ENCODE measurements at places on chromosomes 7 and 10.

DNA sequence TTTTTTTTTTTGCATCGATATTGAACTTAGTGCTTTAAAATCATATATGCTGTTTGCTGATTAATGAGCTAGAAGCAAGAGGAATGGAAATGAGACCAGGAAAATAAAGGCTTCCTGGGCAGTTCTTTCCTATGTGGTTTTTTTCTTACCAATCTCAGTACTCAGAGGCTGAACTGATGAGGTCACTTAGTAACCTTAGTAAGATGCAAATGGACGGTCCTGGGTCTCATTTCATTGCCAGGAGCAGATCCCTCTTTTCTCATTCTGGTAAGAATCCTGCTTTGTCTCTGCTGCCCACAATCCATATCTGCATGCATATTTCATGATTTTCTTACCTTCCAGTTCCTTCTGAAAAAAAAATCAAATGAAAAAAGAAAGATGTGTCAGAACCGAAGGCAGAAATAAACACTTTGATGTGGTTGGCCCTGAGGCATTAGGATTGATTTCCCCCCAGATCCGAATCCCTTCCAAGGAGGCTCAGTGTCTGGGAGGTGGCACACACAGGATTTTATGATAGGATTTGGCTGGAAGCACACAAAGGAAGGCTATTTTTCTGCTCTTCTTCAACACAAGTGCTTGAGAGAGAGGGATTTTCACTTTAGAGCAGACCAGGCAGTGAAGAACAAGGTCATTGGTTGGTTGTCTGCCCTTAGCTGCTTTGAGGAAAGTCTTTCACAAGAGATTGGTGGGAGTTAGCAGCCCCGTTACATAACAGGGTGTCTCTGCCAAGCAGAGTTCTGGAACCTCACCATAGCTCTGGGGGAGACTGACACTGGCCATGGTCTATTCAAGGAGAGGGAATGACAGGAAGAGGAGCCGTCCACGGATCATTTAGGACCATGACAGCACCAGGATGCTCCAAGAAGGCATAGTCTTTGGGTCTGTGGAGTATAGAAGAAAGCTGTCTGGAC lies 150.0 kb downstream of the CAMK1D start:
- DNase-seq = no peak

DNA sequence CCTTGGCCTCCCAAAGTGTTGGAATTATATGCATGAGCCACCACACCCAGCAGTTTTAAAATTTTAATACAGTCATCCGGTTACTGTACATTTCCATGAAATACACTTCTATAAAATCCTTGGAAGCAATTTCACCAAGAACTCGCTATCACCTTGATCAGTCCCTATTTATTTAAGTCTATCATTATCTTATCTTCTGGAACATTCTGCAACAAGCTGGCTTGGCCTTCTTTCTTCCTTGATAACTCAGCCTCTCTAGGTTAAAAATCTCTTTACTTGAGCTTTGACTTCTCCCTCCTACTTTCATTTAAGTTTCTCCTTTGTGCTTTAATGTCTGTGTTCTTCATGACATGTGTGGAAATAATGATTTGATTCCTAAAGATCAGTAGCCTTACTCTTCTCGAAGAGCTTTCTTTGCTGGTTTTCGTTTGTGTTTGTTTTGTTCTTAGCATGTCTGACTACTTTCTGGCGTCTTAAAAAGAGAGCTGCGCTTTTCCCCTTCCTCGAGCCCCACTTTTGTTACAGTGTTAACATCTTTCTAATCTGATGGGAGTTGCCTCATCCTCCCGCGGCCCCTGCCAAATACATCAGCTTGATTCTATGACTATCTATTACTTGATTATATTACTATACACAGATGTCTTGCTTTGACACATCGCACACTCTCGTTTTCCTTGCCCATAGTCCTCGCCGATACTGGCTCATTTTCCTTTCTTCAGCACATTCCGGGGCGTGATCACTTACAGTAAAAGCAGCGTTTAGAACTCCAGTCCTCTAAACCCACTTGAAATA lies 11.1 kb upstream of the CALML5 start:
- no peak for DNase-seq

GRCh38 chr10:62708569-62708968 lies 96.0 kb upstream of the ADO start:
- DNase-seq = no peak

GRCh38 chr7:50646069-50646468 lies 80.9 kb upstream of the DDC start:
- DNase-seq = no peak

GRCh38 chr7:151871904-151872303 lies 5.0 kb downstream of the PRKAG2 start:
- no peak for DNase-seq

All from stimulated activated CD4-positive, alpha-beta T cell treated with anti-CD3 and anti-CD28 coated beads, Interleukin-12 subunit alpha, Interleukin-12 subunit beta, amount 100 ng/mL, for 48 hours (primary cell).